ENCODE measurements at places on chromosomes 2 and 18.

DNA sequence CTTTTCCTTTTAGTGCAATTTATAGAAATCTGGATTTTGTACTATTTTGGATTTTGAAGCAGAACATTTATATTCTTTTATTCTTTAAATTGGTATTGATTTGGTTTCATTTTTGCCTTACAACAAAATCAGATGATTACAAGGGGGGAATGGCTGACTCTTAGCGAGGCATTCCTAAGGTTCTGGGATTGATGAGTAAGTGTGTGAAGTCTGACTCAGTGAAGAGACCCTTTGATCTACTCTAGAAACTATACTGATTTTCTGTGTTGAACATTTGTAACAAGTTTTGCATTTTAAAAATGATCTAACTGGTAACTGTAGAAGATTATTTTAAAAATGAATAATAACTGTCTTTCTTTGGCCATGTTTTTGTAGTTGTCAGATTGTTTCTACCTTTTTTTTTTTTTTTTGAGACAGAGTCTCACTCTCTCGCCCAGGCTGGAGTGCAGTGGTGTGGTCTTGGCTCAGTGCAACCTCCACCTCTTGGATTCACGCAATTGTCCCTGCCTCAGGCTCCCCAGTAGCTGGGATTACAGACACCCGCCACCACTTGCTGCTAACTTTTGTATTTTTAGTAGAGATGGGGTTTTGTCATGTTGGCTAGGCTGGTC lies 48.7 kb downstream of the TTC39C start:
- no peak for DNase-seq

- no peak for DNase-seq
Measured at GRCh38 chr2:225602205-225602604, 202.7 kb downstream of the NYAP2 start.

DNA sequence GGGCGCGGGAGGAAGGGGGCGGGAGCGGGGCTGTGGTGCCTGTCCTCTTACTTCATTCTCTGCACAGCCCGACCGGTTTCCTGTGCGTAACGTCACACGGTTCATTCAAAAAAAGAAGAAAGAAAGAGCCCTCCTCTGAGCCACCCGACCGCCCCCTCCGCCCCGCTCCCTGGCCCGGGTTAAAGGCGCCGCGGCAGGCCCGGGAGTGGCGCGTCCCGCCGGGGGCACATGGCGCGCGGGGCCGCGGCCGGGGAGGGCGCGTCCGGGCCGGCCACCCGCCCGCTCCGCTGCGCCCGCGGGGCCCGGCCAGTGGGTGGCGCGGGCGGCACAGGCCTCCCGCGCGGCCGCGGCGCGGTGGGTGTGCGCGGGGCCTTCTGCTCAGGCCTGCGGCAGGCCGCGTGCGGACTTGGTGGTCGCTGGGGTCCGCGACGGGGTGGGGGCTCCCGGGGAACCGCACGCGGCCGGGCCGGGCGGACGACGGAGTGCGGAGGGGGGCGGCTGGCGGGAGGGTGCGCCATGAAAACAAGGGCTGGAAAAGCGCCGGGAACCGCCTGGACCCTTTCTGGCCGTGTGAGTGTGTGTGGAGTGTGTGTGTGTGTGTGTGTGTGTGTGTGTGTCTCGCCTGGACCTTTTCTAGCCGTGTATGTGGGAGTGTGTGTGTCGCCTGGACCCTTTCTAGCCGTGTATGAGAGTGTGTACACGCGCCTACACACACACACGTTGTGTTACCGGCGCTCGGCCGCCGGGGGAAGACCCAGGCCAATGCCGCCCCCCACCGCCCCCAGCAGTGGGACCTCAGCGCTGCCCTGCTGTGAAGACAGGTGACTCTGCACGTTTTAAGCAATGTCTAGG lies 780 bp upstream of the BCL2 start:
- DNase-seq: peak; percentile 86

- DNase-seq: peak; percentile 71
Measured at GRCh38 chr2:42105330-42106256, 57.8 kb downstream of the PKDCC start.

DNA sequence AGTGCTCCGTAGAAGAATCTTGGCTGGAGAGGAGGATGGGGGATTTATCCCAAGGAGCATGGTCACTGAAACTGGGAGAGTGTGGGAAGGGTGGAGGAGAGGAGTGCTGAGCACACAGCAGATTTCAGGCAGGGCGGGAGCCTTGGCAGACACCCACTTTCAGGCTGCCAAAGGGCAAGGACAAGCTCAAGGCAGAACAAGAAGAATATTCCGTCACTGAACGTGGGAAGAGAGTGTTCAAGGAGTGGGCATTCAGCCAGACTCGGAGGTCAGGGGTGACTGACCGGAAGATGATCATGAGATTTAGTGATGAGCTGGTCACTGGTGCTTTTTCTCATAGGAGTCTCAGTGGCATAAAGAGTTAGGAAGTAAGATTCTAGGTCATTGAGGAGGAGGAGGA lies 136.2 kb upstream of the RASGRP3 start:
- no peak for DNase-seq

DNA sequence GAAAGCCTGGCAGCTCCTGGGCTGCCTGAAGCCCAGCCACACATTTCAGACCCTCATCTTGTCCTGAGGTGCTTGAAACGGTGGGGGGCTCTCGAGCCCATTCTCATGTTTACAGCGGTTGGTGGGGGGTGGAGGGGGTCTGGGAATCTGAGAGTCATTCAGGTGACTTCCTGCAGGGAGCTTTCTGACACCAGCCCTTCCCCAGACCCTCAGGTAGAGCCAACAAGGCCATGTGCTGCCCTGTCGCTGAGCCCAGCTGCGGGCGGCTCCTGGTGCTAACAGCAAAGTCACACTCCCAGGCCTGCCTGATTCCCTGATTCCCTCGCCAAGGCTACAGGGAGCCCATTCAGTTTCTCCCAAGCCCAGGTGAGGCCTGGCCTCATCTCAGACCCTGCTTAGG lies 324.9 kb upstream of the MEX3C start:
- no peak for DNase-seq

- no peak for DNase-seq
Measured at GRCh38 chr18:57833441-57834101, 30.5 kb upstream of the ATP8B1 start.

GRCh38 chr18:32271672-32272208 lies 81.9 kb downstream of the MEP1B start:
- no peak for DNase-seq

GRCh38 chr2:46871976-46872381 lies 43.6 kb downstream of the MCFD2 start:
- no peak for DNase-seq

GRCh38 chr2:204900910-204901309 lies 355.6 kb downstream of the PARD3B start:
- no peak for DNase-seq

DNA sequence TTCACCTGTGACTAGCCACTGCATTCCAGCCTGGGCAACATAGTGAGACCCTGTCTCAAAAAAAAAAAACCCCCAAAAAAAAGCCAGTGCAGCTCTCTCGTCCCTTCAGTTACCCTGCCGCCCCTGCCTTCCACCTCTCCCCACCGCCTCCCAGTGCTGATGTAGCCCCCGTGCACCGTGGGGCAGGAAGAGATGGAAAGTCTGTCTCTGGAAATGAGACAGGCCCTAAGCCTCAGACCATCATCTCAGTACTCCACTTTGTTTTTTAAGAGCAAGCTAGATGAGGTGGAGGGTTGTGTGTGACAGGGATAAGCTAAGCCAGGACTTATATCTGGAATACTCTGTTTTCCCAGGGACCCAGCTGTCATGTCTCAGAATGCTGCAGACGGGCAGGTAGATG lies 32.0 kb downstream of the MERTK start:
- DNase-seq: no peak

DNA sequence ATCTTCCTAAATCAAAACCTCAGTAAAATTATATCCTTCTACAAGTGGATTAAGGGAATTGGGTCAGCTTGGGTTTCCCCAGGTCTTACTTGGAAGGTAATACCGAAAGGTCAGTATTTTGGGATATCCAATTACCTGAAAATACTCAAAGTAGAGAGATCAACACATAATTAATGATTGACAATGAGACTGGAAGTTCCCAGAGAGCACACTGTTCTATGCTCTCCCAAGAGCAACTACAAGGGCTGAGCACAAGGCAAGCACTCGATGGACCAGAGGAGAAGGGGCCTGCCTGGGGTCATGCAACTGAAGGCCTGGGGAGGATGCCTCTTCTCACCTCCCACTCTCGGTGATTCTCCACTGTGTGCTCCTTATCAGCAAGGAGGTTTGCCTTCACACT lies 159.2 kb upstream of the ACAA2 start:
- no peak for DNase-seq

DNA sequence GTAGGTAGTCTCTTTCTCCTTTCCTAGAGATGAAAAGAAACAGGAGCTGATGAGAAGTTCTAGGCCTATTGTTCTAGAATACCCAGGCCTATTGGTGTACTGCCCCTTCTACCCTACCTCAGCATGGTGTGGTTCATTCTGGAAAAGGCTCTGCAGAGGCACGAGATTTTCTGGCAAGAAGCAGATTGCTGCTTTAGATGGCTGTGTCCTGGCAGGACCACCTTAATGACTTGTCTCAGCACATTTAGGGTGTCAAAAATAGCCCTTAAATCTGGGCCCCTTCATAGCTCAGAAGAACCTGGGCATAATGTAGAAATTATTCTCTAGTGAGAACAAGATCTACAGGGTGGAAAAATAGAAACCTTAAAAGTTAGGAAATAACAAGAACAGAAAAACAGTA lies 87.9 kb downstream of the BCL2L11 start:
- DNase-seq: no peak

DNA sequence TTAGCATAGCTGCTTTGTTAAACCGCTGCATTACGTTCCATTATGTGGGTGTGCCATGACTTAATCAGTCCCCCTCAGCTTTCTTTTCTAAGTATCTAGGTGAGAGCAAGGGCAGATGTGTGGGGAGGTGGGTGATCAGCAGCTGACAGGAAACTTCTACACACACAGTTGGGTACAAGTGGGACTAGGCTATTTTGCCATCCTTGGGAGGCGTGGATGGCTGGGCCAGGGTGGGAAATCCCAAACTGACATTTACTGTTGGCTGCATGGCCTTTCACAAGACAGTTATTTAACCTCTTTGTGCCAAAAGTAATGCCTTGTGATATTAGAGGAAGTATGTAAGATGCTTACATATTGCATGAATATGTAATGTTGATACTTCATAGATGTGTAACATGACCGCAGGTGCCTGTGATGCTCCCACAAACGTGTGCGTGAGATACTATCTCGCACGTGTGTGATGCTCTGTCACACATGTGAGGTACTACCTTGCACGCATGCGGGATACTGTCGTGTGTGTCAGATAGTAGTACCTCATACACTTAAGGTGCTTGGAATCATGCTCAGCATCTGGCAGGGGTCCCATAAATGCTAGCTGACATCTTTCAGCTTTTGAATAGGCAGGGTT lies 314.5 kb downstream of the PRKCE start:
- no peak for DNase-seq

DNA sequence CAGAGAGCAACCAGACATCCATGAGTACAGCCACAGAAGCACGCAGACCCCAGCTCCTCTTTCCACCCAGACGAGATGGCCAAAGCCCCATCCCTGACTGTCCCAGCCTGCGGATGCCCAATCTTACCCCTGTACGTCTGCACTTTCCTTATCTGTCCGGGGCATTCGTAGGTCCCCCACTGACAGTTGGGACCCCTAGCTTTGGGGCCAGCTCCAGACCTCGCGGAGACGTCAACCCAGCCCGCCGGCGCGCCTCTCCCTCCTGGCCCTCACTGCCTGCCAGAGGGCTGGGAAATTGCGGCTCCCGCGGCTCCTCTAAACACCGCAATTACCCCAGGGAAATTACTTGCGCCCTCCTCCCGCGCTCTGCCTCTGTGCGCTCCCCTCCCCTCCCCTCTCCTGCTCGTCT lies 2.3 kb downstream of the ECEL1 start:
- no peak for DNase-seq

All from T-helper 22 cell (primary cell).